ENCODE measurements at places on chromosomes 13 and 19.

DNA sequence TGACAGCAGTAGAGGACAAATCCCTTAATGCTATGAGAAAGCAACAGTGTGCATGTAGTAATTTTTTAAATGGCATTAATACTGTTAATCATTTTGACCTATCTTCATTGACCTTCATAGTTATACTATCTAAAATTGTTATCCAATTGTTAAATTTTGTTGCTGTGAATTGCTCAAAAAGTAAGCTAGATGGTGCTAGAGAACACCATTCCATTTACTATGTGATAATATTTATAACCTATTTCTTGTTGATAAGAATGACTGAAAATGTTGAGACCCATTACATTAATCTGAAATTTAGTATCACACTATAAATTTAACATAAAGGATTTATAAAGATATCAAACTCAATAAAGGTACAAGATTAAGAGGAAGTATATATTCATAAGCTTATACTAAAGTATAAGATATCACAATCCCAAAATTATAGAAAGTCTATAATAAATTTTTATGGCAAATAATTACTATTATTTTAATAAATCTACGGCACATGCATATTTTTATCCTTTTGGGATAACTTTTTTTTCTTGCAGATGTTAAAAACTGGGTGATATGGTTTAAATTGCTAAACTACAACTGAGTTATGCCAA is 1573.3 kb downstream of the PCDH9 start:
- DNase-seq, result peak; percentile 55

DNA sequence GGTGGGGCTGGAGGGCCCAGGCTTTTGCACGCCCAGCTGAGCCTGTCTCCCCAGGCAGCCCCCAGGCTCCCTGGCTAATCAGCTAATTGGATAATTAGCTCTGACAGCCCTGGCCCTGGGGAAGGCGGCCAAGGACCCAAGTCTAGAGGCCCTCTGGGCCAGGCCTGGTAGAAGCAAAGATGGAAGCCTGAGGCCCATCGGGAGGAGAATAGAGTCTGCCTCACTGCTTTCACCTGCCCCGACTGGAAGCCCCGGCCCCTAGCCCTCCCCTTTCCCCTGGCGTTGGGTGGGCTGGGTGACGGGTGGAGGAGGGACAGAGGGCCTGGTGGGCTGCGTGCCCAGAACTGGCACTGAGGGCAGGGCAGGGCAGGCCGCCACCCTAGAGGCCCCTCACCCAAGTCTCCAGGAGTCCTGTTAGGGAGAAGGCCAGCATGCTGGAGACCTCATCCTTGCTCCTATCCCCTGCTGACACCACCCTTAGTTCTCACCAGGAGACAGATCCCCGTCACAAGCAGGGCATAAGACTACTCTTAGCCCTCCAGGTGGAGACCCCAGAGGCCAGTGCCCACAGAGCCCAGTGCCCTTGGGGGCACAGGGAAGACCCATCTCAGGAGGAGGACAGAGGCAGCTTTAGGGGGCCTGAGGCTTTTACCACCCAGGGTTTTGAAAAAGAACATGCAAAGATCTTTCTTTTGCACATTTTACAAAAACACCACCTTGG is 12.0 kb downstream of the LYL1 start:
- no peak for DNase-seq

DNA sequence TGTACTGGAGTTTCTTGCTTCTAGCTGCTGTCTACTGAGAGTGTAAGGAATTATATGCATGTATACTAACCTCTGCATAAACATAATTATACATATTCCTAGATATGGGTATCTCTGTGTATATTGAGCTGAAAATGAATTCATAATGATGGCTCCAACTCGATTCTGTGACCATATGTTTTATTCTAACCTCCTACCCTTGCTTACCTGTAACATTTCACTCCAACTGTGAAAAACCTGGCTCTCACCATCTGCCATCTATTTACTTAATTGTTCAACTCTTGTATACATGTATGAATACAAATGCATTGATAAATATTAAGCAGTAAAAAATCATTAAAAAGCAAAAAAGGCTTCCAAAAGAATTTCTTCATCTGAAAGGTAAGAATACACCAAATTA is 1729.5 kb upstream of the SPRY2 start:
- no peak for DNase-seq

- no peak for DNase-seq
Measured at GRCh38 chr19:29623726-29624488, 17.8 kb downstream of the POP4 start.
